ENCODE measurements at places on chromosomes 6 and 20. TPM values are rescaled to one million over a fixed set of nuclear protein-coding genes. Genes with fewer than 3 reads are reported as not detected.

DNA sequence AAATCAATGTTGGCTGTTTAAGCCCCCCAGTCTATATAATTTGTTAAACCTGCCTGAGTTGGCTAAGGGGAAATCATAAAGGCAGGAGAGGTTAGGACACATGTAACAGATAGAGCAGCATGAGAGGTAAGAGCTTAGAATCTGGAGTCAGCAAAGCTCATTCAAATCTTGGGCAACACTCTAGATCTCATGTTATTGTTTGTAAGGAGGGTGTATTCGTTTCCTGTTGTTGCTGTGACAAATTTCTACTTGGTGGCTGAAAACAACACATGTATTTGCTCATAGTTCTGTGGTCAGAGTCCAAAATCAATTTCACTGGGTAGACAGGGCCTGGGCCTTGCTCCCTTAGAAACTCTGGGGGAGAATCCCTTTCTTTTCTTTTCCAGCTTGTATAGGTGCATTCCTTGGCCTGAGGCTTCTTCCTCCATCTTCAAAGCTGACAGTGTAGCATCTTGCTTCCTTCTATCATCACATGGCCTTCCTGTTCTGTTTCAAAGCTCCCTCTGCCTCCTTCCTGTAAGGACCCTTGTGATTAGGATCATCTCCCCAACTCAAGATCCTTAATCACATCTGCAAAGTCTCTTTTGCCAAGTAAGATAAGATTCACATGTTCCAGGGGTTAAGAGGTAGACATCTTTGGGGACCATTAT is 4.4 kb downstream of the LY86 start:
- DNase-seq, result no peak
- H3K4me1 ChIP-seq, result peaks cover 15% of the 10 kb centered on the region
- peak overlapping the region; percentile 82 for H3K27ac ChIP-seq
- H3K4me3 ChIP-seq, result no peak overlapping the region
- H3K27me3 ChIP-seq, result no peaks in the 10 kb centered on the region
- no peaks in the 10 kb centered on the region for H3K36me3 ChIP-seq

- H3K4me3 ChIP-seq, result no peak overlapping the region
- H3K4me1 ChIP-seq, result no peaks in the 10 kb centered on the region
- no peak for DNase-seq
- H3K36me3 ChIP-seq, result no peaks in the 10 kb centered on the region
Observed at GRCh38 chr6:12522347-12522746, 194.2 kb upstream of the PHACTR1 start.

DNA sequence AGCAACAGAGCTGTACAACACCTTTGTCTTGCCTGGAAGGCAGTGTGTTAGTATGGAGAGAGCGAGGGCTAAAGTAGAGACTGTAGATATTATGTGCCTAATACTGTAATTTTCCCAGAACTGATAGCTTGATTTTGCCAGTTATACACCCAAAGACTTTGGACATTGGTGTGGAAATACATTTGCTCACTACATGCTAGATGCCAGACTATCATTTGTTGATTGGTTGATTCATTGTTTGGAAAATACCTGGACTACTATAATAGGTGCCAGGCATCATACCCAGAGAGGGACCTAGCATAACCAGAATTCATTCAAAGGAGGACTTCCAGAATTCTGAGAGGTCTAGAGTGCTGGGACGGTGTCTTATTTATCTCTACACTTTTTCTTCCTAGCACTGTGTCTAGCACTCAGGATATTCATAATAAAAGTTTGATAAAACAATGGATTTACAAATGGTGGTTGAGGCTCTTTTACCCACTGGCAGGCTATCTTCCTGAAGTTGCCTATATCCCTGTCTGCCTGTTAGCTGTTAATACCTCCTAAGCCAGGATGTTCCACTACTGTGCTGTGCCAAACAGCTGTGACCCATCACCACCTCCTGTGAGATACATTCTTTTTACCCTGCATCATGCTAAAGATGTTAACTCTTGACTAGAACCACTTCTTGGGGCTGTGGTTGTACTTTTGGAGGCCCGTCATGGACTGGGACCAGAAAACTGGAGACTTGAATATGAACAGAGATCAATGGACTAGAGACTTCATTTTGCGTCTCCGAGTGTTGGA is 72.2 kb upstream of the FUCA2 start:
- no peaks in the 10 kb centered on the region for H3K36me3 ChIP-seq
- no peaks in the 10 kb centered on the region for H3K27me3 ChIP-seq
- no peaks in the 10 kb centered on the region for H3K4me1 ChIP-seq
- no peak for DNase-seq
- H3K27ac ChIP-seq, result no peak overlapping the region

DNA sequence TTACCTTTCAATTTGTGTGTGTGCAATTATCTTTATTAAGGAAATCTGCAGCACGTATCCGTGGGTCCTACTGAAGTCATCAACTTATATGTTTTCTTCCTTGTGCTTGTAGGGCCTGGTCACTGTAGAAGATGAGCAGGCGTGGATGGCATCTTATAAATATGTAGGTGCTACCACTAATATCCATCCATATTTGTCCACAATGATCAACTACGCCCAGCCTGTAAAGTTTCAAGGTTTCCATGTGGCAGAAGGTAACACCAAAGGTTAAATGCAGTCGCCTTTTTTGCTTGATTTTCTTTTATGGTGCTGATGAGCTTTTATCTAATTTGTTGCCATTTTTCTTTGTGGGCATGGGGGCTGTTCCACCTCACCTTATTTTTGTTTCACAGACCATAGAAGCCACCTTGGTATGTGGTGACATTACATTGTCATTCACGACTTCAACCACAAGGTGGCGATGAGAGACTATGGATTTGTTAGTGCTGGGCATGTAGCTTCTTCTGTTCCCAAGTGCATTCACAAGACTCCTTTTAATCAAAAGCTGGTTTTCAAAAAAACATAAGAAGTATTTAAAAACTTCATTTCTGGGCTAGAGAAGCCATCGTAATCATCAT is 106.5 kb upstream of the LAMP5 start:
- no peaks in the 10 kb centered on the region for H3K4me1 ChIP-seq
- H3K4me3 ChIP-seq, result no peak overlapping the region
- peak; percentile 47 for DNase-seq
- H3K27me3 ChIP-seq, result no peaks in the 10 kb centered on the region

DNA sequence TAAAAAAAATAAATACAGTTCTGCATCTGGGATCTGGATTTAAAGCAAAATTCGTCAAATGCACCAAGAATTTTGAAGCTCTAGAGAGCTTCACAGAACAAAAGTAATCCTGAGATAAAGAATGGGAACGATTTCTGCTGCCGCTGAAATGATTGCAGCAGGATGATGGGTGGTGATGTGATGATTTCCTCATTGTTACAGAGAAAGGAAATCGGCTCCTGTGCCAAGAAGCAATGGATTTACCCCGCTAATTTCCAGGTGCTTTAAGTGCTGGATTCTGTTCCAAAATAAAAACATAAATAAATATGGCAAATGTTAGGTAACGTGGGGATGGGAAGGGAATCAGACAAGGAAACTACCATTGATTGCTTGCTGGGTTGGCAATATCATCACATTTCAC is 1067.9 kb upstream of the MAP3K7 start:
- H3K4me1 ChIP-seq, result no peaks in the 10 kb centered on the region
- DNase-seq, result no peak
- H3K27ac ChIP-seq, result no peak overlapping the region
- H3K36me3 ChIP-seq, result no peaks in the 10 kb centered on the region

DNA sequence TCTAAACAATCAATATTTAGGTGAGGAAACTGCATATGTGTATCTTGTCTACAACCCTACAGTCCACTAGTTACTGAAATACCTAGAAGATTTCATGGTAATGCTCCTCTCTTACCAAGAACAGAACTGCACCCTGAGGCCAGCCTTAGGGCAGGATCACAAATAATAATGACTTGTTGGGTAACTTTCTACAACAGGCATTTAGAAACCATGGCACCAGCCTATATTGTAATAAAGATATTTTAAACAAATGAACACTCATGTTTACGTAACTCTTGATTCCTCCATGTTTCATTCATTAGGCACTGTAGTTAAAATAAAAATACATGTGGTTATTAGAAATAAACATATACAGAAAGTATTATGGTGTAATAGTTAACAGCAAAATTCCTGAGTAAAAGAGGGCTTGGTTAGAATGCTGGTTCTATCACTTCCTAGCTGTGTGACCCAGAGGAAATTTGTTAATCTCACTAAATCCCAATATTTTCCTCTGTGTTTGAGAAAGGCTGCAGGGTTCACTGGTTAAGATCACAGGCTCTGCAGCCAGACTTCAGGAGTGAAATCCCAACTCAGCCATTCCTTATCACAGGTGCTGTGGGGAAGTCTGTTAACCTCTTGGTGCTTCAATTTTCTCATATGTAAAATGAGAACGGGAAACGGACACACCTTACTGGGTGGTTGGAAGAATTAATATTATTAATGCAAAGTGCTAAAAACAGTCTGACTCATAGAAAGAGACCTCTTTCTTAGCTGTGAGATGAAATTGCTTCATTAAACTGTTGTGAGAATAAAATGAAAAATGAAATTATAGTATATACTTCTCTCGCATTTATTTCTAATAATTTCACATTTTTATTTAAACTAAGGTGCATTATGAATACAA is 8.5 kb downstream of the HMGN3 start:
- no peak overlapping the region for H3K27ac ChIP-seq
- no peak overlapping the region for H3K4me3 ChIP-seq

GRCh38 chr6:137845460-137845859 is 21.6 kb upstream of the TNFAIP3 start:
- H3K36me3 ChIP-seq, result no peaks in the 10 kb centered on the region
- H3K4me1 ChIP-seq, result peaks cover 5% of the 10 kb centered on the region
- DNase-seq, result no peak
- H3K27me3 ChIP-seq, result no peaks in the 10 kb centered on the region
- H3K27ac ChIP-seq, result no peak overlapping the region
- H3K4me3 ChIP-seq, result no peak overlapping the region

DNA sequence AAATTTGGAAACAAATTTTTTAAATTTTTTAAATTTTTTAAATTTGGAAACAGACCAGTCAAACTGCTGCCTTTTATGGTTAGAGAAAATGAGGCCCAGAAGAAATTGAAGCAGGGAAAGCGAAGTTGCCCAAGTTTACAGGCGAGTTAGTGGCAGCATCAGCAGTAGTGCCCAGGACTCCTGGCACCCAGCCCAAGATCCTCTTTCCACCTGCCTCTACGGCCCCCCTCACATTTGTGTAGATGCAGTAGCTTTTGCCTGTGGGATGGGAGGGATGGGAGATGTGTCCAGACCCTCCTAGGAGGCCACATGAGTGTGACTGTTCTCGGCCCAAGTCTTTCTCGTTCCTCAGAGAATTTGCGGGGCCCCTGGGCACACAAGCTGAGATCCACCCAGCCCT is 49.8 kb downstream of the HNF4A start:
- H3K36me3 ChIP-seq, result no peaks in the 10 kb centered on the region
- H3K27me3 ChIP-seq, result no peaks in the 10 kb centered on the region
- DNase-seq, result no peak
- H3K4me1 ChIP-seq, result no peaks in the 10 kb centered on the region

- H3K27me3 ChIP-seq, result no peaks in the 10 kb centered on the region
- no peak for DNase-seq
- H3K36me3 ChIP-seq, result no peaks in the 10 kb centered on the region
- no peak overlapping the region for H3K4me3 ChIP-seq
Observed at GRCh38 chr6:104324301-104324700, 535.4 kb downstream of the HACE1 start.

- no peaks in the 10 kb centered on the region for H3K4me1 ChIP-seq
- no peaks in the 10 kb centered on the region for H3K27me3 ChIP-seq
- no peaks in the 10 kb centered on the region for H3K36me3 ChIP-seq
- no peak overlapping the region for H3K27ac ChIP-seq
- peak; percentile 19 for DNase-seq
- H3K4me3 ChIP-seq, result no peak overlapping the region
Observed at GRCh38 chr6:110053395-110054240, 75.5 kb downstream of the GPR6 start.

- H3K36me3 ChIP-seq, result peaks cover 5% of the 10 kb centered on the region
- DNase-seq, result peak; percentile 51
- peak overlapping the region; percentile 89 for H3K27ac ChIP-seq
- no peaks in the 10 kb centered on the region for H3K27me3 ChIP-seq
Observed at GRCh38 chr20:34579191-34579978, 20.9 kb downstream of the MAP1LC3A start.

DNA sequence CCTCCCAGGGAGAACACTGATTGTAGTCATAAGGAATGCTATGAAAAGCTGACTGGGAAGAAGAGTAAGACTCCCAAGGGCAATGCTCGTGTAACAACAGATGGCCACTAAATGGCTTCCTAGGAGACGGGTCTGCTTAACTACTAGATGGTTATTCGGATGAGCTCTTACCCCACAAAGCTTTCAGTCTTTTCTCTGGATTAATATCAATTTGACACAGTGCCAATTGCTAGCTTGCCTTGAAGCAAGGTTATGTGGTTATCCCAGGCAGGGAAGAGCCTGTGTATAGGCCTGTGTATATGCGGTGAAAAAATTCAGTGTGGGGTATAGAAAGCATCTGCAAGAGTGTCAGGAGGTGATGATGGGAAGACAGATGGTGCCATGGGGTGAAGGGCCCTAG is 86.4 kb upstream of the NOX3 start:
- H3K4me3 ChIP-seq, result no peak overlapping the region
- H3K36me3 ChIP-seq, result no peaks in the 10 kb centered on the region
- no peak for DNase-seq
- no peaks in the 10 kb centered on the region for H3K4me1 ChIP-seq

DNA sequence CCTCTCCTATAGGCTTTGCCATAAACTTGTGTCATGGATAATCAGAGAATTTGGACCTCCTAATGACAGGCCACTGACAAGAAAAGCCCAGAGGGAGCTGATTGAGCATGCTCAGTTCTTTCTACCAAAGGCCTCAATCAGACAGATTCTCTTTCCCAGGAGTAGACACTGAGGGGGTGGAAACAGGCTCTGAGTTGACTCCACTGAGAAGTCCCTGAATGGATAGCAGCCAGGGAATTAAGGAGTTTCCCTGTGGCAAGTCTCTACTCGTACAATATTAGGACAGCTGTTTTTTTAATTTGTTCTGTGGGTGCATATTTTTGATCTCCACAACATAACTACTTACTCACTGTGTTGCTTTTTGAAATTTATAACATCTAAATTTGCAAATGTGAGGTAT is 63.3 kb downstream of the SLC16A10 start:
- H3K4me3 ChIP-seq, result no peak overlapping the region
- no peaks in the 10 kb centered on the region for H3K4me1 ChIP-seq
- no peaks in the 10 kb centered on the region for H3K27me3 ChIP-seq
- no peaks in the 10 kb centered on the region for H3K36me3 ChIP-seq
- DNase-seq, result no peak

OPRL1 gene
- total RNA-seq, result 0.67 TPM

FERMT1 gene
- 2.2 TPM for total RNA-seq

PRSS35 gene
- 0.37 TPM for total RNA-seq

PCSK2 gene
- 0.56 TPM for total RNA-seq

GRIK2 gene
- 6.7 TPM for total RNA-seq
